SJSA1 (cell line): ENCODE measurements at places on chromosomes 1 and 21. TPM values are rescaled to one million over a fixed set of nuclear protein-coding genes. Genes with fewer than 3 reads are reported as not detected.

The CYP4A11 gene
- total RNA-seq = not detected in 2 replicates

The FHAD1 gene
- total RNA-seq = 0.19 and 0.47 TPM in 2 replicates

The FAM151A gene
- not detected in 2 replicates for total RNA-seq

The TNNI3K gene
- total RNA-seq = not detected in 2 replicates

The CNIH3 gene
- 7.8 and 7.9 TPM in 2 replicates for total RNA-seq

The LRRC7 gene
- 0.29 and 0.31 TPM in 2 replicates for total RNA-seq

The RRP1B gene
- 35.4 and 37.9 TPM in 2 replicates for total RNA-seq

The TRPM2 gene
- total RNA-seq = 14.8 and 16.1 TPM in 2 replicates

The FCMR gene
- total RNA-seq = 2.0 and 11.7 TPM in 2 replicates

The LTN1 gene
- 23.5 and 31.0 TPM in 2 replicates for total RNA-seq

The SMIM11 gene
- 2.0 and 7.8 TPM in 2 replicates for total RNA-seq

The NGF gene
- 1.3 and 6.0 TPM in 2 replicates for total RNA-seq

GRCh38 chr1:19811206-19811851 is 3.8 kb downstream of the RNF186 start:
- no peak for DNase-seq

- DNase-seq = no peak
Measured at GRCh38 chr1:115059316-115059715, 29.7 kb downstream of the TSHB start.

- no peak for DNase-seq
Measured at GRCh38 chr1:9611716-9612115, 23.0 kb downstream of the TMEM201 start.

DNA sequence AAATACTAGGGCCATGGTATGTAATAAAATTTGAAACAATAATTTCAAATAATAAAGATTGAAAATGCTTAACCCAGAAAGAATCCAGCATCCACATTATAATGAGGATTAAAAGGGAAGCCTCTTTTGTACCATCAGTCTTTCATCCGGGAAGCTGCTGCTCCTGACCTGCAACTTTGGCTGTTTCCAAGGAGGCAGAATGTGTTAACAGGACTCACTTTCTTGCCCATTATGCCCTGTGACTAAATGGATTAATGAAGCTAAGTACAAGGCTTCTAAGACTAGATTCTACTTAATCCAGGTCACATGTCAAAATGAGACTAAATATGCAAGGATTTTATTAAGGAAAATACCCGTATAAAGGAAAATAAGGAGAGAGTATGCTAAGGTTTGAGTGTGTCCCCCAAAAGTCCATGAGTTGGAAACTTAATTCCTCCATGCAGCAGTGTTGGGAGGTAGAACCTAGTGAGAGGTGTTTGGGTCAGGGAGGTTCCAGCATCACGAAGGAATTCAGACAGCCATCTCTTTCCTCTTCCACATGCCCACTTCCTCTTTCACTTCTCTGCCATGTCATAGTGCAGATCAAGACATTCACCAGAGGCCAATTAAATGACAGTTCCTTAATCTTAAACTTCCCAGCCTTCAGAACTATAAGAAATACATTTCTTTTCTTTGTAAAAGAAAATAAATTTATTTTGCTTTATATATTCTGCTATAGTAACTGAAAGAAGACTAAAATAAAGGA is 27.7 kb downstream of the FMO2 start:
- no peak for DNase-seq

DNA sequence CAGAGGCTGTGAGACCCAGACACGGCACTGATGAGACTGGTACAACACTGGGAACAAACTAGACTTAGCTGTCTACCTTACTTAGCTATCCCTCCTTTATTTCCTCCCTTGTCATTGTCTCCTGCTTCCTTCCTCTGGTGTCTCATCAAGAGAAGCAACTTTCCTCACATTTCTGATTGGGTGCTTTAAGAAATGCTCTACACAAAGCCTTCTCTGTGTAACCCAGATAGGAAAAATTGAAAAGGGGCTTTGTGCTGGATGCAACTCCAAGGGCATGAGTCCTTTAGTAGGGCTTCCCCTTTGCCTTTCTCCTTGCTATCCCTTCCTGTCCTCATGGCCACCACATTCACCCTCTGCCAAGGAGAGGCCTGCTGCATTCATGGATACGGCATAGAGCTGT is 274.5 kb downstream of the VAV3 start:
- no peak for DNase-seq

DNA sequence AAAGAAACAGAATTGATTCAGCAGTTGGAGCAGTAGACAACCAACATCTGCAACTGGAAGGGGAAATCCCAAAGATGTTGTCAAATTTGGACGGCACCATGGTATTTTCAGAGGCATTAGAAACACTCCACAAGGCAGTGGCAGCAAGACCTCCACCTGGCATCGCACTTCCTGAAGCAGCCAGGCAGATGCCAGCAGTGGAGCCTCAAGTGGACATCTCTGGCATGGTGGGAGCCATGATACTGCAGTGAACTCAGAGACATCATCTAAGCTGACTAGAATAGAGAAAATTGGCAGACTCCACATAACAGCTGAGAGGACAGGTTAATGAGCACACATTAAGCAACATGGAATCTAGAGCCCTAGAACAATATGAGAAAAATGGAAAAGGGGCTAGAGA is 33.9 kb upstream of the RGS8 start:
- no peak for DNase-seq

- DNase-seq = no peak
Measured at GRCh38 chr1:18732686-18733085, 102.0 kb downstream of the PAX7 start.

GRCh38 chr1:8970870-8971337 is 25.2 kb downstream of the CA6 start:
- DNase-seq = no peak

- DNase-seq = no peak
Measured at GRCh38 chr1:206908038-206908437, 10.8 kb downstream of the IL24 start.

GRCh38 chr1:93625582-93626327 is 55.9 kb downstream of the BCAR3 start:
- peak; percentile 82 for DNase-seq

GRCh38 chr21:35426469-35426868 is 377.4 kb upstream of the RUNX1 start:
- DNase-seq = no peak

DNA sequence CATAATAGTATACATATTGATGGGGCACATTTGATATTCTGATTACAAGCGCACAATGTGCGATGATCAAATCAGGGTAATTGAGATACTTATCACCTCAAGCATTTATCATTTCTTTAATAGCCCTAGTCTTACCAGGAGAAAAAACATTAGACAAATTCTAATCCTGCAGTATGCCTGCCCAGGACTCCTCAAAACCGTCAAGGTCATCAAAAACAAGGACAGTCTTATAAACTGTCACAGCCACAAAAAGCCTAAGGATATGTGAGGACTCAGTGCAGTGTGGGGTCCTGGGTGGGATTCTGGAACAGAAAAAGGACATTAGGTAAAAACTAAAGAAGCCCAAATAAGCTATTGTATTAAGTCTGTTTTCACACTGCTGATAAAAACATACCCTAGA is 19.1 kb downstream of the CAPN9 start:
- DNase-seq = no peak

GRCh38 chr1:158563853-158564252 is 6.5 kb downstream of the OR6P1 start:
- DNase-seq = no peak

GRCh38 chr1:239237912-239238311 is 148.5 kb upstream of the CHRM3 start:
- no peak for DNase-seq

DNA sequence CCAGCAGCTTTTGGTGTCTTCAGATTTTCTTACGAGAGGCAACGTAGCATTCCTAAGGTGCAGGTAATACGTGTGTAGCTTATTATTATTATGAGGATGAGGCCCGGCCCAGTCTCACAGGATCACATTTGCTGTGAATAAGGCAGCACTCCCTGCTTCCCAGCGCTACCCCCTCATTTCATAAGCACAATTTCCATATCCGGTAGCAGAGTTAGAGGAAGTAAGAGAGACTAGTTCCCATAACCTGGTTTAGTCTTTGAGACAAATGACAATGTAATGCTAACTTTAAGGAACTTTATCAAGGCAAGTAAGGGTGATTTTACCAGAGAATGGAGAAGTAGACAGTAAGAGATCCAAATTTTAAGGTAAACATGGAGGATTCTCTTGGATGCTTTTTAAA is 14.6 kb upstream of the LMO4 start:
- no peak for DNase-seq

DNA sequence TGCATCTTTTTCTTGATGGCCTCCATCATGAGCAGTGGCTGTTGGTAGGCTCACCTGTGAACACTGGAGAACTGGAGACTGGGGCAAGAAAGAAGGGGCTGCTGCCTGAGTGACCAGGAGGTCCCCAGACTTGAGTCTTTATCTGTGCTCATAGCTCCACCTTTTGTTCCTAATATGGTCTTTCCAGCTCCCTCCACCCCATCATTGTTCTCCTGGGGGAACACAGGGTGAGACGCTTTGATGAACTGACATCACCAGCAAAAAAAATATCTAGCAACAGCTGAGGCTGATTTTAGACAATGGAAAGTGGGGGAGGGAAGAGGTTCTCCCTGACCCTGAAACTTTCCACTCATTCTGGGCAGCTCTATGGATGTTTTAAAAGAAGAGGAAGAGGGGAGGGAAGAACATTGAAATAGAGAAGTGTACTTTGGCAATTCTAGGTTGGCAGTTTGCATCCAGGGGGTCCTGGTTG is at the start of gene TPM3:
Gene TPM3 (minus strand): TSS at position 111 of the 472 bp plus-strand sequence. CDS start 82 bp downstream, at position 29.
- peak; percentile 71 for DNase-seq

DNA sequence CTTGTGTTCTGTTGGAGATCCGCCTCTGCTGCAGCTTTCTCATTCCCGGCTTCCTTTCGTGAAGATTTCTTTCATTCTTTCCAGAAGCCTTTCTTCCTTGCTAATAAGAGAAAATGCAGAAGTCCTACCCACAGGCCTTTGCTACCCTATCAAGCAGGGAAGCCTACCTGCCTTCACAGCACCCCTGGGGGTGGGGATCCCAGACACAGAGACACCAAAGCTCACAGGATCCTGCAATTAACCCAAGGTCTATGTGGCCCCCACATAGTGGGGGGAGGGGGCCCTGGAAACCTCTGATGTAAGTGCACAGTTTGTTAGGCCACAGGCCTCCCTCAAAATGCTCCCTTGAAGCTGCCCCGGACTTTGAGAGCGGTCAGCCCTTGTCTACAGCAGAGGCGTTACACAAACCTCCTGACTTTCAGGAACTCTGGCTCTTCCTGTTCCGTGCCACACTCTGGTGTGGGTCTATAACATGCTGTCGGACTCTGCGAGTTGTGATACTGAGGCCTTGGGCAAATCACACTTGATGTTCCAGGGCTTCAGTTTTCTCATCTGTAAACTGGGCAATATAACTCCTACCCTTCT is 31.2 kb downstream of the NKAIN1 start:
- no peak for DNase-seq

DNA sequence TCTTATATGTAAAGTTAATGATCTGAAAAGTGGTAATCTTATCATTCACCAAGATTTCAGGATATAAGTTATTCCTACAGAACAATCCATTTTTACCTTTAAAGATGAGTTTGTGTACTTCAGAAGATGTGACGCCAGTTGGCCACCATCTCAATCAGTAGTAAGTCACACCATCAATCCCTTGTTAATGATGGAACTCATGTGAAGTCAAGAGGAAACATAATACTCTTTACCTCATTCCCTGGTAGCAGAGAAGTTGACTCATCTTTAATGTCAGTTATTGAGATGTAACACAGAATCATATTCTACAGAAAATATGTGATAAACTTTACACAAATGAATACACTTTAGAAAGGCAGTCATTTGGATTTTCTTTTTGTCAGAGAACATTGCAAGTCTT is 38.2 kb downstream of the MRPL39 start:
- DNase-seq = no peak

GRCh38 chr1:212814537-212815334 is 23.0 kb downstream of the TATDN3 start:
- DNase-seq = no peak

- no peak for DNase-seq
Measured at GRCh38 chr1:198558402-198558801, 17.9 kb upstream of the ATP6V1G3 start.

GRCh38 chr1:11281518-11282331 is 8.7 kb downstream of the UBIAD1 start:
- no peak for DNase-seq

GRCh38 chr1:94823116-94823515 is 3.0 kb downstream of the SLC44A3 start:
- DNase-seq = no peak

DNA sequence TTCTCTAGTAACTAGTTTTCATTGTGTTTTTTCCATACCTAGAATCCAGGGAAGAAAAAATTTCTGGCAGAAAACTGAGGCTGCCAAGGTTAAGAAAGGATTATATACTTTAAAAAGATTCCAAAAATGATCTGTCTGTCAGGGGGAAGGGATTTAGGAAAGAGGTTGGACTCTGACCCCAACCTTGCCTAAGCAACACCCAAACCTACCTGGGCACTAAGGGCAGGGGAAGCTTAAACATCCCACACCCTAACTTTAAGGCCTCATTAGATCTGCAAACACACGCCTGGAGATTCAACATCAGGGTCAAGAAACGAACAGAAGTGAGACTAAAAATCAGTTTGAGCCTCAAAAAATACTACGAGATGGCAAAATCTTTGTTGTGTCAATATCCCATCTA is 19.4 kb downstream of the KDM5B start:
- no peak for DNase-seq

- no peak for DNase-seq
Measured at GRCh38 chr1:200960948-200961340, 62.6 kb downstream of the KIF21B start.

DNA sequence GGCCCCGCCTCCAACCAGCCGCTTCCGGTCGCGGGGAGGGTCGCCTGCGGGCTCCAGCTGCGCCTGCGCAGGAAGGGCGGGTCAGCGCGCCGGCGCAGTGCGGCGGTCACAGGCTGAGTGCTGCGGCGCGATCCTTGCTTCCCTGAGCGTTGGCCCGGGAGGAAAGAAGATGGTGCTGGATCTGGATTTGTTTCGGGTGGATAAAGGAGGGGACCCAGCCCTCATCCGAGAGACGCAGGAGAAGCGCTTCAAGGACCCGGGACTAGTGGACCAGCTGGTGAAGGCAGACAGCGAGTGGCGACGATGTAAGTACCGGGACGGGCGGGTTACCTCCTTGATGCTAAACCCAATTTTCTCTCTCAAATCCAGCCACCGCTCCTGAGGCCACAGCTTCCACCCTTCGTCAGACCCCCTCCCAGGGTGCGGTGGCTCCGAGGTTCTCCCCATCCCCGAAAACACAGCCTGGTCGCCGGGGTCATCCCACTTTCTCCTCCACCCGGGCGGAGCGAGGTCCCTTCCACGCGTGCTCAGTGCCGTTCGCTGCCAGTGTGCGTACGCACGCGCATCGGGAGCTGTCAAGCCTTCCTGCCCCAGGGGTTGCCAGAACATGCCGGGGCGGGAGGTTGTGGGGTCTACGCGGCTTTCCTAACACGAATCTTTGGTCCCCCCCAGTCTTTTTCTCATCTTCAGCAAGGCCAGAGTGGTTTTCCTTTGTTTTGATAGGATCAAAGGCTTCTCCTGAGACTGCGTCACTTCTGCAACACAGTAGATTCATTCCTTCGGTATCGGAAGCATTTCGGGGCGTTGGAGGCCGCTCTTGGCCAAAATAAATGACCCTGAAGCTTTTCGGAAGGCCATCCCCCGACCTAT is at the start of gene SARS1:
Gene SARS1 (plus strand): TSS at position 95 of the 870 bp plus-strand sequence. CDS start 75 bp downstream, at position 170.
- peak; percentile 86 for DNase-seq
